ENCODE measurements at places on chromosomes 5 and 9. TPM values are rescaled to one million over a fixed set of nuclear protein-coding genes. Genes with fewer than 3 reads are reported as not detected.

DNA sequence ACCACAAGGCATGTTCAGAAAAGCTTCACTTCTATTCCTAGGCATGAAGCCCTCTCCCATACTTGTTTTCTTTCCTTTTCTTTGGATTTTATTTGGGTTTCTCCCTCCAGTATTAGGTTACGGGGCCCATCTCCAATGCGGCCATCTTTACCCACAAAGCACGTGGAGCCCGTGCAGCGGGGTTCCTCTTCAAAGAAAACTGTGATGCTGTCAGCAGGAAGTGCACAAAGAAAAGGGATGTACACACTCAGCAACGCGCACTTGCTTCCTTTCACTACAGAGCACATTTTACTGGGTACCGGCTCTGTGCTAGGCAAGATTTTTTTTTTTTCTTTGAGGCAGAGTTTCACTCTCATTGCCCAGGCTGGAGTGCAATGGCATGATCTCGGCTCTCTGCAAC lies 106.6 kb downstream of the COL23A1 start:
- no peak for DNase-seq

DNA sequence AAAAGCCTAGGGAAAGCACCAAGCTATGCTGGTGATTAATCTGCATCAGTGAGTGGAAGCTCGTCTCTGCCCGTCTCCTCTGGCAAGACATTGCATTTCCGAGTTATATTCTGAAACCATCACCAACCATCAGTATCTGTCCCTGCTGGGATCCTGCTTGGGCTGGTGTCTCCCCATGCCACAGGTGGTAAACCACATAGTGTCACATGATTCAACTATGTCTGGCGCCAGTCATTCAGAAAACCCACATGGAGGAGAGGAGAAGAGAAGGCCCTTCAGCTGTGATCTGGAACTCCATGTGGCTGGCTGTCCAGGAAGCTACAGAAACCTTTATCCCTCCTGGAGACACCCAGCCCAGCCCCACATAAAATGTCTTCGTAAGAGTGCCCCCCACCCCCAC lies 4.8 kb downstream of the IL9 start:
- DNase-seq = no peak

- DNase-seq = peak; percentile 20
These were observed 38.1 kb downstream of the MRPS27 start for GRCh38 chr5:72281764-72282499.

Gene PCDHGA9
- total RNA-seq = 0.15 TPM

Gene SMIM15
- 77.5 TPM for total RNA-seq

Gene FCN2
- total RNA-seq = not detected

Gene CCL28
- total RNA-seq = 5.8 TPM

Data from Panc1 (cell line).